ENCODE measurements at places on chromosomes 16 and 17.

DNA sequence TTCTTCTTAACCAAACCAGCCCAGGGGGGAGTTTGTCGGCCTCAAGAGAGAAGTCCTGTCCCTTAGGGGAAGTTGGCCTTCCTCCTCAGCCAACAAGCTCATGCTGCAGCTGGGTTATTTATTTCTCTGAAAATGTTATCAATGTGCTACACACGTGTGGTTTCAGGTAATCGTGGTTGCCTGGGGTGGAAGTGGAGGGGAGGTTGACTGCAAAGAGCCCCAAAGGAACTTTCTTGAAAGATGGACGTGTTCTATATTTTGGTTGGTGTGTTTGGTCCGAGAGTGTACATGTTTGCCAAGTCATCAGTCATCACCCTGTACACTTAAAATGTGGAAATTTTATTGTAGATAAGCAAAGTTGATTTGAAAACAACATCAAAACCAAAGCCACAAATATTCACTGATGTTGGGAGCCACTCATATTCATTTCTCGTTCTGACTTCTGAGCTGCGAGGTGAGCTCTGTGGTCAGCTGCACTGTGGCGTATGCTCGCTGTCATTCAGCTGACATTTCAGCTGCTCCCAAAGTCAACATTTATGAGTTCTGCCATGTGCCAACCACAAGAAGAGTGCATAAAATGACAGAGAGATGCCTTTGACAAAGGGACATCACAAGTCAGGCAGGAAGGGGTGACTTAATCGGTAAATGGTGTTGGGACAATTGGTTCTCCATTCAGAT, 26.5 kb upstream of the ADGRG1 start:
- DNase-seq, result peak; percentile 38

GRCh38 chr16:54447576-54448440, 161.2 kb upstream of the IRX3 start:
- no peak for DNase-seq

DNA sequence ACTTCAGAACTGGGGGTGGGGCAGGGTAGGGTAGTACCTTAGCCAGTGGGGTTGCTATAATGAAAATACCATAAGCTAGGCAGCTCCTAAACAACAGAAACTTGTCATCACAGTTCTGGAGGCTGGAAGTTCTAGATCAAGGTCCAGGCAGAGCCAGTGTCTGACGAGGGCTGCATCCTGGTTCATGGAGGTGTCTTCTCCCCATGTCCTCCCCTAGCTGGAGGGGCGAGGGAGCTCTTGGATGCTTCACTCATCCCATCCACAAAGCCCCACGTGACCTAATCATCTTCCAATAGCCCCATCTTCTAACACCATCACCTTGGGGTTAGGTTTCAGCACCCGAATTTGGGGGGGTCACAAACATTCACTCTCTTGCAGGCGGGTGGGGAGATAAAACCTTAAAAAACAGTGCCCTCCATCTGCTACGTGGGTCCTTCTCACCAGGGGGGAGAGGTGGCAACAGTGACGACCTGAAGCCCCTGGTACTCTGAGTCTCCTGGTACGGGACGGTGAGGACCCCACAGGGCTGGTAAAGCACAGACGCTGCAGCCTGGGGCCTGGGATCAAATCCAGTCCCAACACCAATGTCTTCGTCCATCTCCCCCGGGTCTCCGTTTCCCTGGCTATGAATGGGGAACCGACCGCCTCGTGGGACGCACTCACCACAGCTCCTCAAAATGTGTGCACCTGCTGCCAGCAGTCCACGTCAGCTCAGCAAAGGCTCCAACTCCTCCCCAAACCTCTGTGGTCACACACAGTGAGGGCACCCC, 22.8 kb downstream of the RAB40B start:
- DNase-seq, result no peak

DNA sequence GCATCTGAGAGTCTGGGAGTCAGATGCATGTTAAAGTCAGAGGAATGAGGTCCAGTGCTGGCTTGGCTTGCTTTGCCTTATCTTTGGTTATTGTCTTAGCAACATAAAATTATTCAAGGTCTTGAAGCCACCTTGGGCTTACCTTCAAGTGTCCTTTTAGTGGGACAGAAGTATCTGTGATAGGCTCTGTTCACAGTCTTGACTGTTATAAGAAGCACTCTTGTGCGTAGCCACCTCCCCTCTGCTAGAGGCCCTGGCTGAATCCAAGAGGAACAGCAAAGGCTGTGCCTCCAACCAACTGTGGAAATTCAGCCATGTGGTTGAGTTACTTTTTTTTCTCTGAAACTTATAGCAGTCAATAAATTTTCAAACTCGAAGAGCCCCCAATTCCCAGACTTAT, 8.6 kb upstream of the MAP3K3 start:
- DNase-seq, result no peak

GRCh38 chr17:47315451-47316266, 8.1 kb upstream of the EFCAB13 start:
- DNase-seq, result peak; percentile 37

DNA sequence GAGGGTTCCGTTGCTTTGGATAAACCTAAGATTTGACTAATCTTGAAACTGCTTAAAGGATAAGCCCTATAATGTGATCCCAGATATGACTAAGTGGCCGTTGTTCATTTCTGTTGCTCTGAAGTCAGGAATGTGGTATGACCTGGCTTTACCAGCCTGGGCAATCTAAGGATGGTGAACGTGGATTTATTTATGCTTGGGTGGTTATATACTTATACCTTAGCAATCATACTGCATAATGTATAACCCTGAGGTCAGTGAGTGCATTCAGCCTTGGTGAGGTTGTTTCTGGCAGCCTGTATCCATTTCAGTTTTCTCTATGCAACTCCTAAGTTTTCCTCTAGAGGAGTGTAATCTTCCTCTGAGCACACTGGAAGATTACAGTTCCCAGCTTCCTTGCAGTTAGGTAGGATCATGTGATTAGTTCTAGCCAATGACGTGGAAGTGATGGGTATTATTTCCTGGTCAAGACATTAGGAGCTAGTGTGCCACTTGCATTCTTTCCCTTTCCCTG, 41.9 kb downstream of the FTO start:
- DNase-seq, result no peak

DNA sequence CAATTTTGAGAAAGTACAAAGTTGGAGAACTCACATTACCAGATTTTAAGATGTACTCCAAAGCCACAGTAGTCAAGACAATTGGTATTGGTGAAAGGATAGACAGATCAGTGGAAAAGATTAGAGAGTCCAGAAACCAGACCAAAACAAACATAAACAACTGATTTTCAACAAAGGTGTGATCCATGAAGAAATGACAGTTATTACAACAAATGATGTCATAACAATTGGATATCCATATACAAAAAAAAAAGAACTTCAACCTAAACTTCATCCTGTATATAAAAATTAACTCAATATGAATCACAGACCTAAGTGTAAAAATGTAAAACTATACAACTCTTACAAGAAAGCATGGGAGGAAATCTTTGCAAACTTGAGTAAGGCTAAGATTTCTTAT, 8.4 kb downstream of the CEP112 start:
- no peak for DNase-seq

DNA sequence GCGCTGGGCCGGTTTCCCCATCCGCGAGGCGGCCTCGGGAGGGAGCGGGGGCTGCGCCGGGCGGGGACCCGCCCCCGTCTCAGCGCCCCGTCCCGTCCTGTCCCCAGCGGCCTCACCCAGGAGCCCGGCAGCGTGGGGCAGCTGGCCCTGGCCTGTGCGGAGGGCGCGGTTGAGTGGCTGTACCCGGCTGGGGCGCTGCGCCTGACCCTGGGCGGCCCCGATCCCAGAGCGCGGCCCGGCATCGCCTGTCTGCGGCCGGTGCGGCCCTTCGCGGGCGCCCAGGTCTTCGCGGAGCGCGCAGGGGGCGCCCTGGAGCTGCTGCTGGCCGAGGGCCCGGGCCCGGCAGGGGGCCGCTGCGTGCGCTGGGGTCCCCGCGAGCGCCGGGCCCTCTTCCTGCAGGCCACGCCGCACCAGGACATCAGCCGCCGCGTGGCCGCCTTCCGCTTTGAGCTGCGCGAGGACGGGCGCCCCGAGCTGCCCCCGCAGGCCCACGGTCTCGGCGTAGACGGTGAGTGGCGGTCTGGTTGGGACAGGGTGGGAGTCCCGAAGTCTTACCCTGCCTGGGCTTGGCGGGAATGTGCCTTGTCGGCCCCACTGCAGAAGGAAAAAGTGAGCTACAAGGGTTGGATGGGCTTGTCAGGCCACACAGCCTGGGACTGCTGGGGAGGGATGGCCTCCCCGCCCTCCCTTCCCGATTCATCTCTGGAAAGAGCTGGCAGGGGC, 720 bp downstream of the METRN start:
- DNase-seq, result no peak

- DNase-seq, result no peak
Observed at GRCh38 chr16:57628008-57628781, at the start of gene ADGRG1. ADGRG1 (plus strand) TSS chr16:57628630; CDS start chr16:57650288, 21,658 bp downstream.

DNA sequence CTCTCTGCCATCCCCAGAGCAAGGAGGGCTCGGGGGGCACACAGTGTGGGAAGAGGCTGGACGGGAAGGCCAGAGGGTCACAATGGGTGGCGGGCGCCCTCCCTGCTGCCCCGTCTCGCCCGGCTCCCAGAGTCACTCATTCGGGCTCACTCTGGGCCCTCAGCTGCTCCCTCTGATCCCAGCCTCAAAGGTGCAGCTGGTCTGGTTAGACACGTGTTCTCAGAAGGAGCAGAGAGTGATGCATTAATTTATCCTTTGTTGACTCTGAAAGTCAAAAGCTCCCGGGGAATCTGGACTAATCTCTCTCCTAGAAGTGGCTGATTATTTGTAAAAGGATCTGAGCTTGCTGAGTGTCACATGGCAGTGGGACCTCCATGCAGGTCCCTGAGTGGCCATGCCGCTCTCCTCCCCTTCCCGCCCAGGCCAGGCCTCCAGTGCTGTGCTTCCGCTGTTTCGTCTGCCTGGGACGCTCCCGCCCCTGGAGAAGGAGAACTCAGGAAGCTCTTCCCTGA, 87.5 kb downstream of the SEC14L1 start:
- DNase-seq, result no peak
